CD4-positive, alpha-beta T cell treated with Interleukin-12 subunit alpha and Interleukin-12 subunit beta, for 1 hour (primary cell): ENCODE measurements at places on chromosomes 2 and 18.

DNA sequence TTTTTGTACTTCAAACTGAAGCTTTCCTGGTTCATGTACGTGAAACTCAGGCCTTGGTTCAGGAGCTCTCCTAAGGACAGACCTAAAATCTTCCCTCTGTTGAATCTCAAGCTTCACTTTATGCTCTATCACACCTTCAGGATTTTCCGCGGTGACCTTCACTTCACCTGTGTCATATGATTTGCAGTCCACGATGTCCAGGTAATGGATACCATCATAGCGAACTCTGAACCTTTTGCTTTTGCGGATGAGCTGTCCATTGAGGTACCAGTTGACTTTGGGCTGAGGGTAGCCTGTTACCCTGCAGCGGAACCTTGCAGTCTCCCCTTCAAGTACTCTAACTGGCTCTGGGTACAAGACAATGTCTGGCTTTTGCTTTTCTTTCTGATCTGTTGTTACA, 31.2 kb downstream of the TTN start:
- no peak for DNase-seq

GRCh38 chr2:239790721-239791120, 234.4 kb downstream of the NDUFA10 start:
- DNase-seq = no peak

GRCh38 chr2:190343536-190344275, at the start of gene INPP1:
TSS of gene INPP1 (plus strand) at chr2:190343589. CDS start at chr2:190360103, 16,514 bp downstream.
- peak; percentile 46 for DNase-seq

- no peak for DNase-seq
Measured at GRCh38 chr18:58336605-58337004, 292.3 kb downstream of the ALPK2 start.

DNA sequence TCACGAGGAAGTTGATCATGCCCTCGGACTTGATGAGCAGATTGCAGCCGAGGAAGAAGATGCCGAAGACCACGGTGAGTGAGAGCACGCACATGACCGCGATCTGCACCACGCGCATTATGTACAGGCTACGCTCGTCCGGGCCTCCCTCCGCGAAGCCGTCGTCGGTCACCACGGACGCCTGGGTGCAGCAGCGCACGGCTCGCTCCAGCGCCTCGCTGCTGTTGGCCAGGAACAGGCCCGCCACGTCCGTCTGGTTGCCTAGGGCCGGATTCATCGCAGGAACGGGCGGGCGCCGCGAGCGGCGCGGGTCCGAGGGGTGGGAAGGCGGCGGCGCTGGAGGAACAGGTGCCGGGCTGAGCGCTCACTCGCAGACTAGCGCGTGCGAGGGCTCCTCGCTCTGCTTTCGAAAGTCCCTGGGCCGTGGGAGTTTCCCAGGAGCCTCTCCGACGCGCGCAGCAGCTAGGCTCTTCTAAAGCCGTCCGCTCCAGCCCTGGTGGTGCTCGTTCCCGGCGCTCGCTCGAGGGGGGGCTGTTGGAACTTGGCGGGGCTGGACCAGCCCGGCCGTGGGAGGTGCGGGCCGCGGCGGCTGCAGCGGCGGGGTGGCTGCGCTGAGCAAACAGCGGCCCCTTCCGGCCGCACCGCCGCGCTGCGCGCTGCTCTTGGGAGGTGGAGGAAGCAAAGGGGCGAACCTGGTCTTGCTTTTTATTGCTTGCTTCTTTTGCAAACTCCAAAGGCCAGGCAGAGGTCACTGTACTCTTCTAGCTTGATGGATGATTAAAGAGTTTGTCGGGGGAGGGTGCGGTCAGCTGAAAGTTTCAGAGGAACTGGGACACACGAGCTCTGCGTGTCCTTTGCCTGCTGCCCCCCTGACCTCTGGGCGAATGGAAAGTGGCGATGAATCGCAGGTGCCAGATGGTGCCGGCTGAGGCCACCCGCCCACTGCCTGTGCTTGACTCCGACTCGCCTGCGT, at the start of gene RPRM:
RPRM (minus strand) TSS at position 474 of the 973 bp plus-strand sequence; CDS start at position 277, 197 bp downstream.
- DNase-seq = peak; percentile 52

- no peak for DNase-seq
Measured at GRCh38 chr2:234203135-234203984, 152.9 kb downstream of the SPP2 start.

GRCh38 chr2:187483537-187483936, 35.5 kb upstream of the CALCRL start:
- no peak for DNase-seq

GRCh38 chr2:83686863-83687262, 772.2 kb downstream of the SUCLG1 start:
- no peak for DNase-seq

DNA sequence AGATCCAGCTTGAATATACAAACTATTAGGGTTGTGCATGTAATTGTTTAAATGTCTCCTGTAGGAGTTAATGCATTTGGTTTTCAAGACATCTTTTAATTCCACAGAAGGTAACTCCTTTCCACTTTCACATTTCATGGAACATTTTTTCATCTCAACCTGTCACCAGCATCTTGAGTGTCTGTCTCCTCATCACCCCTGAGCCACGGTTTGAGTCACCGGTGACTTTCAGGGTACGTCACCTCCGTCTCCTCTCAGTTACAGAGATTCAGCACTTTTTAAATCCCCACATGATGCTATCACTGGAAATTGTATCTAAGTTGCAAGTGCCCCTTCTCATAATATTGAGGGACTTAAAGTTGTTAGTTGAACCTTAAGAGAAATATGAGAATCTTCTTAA, 25.3 kb downstream of the GPR55 start:
- DNase-seq = no peak

- no peak for DNase-seq
Measured at GRCh38 chr18:58882686-58883085, 18.0 kb downstream of the ZNF532 start.

GRCh38 chr18:55161916-55162315, 202.7 kb upstream of the CCDC68 start:
- no peak for DNase-seq

- no peak for DNase-seq
Measured at GRCh38 chr18:9329471-9329870, 5.1 kb upstream of the TWSG1 start.

- no peak for DNase-seq
Measured at GRCh38 chr18:50820901-50821520, 1.2 kb upstream of the MRO start.

- no peak for DNase-seq
Measured at GRCh38 chr2:172038604-172039003, 38.9 kb downstream of the METAP1D start.

DNA sequence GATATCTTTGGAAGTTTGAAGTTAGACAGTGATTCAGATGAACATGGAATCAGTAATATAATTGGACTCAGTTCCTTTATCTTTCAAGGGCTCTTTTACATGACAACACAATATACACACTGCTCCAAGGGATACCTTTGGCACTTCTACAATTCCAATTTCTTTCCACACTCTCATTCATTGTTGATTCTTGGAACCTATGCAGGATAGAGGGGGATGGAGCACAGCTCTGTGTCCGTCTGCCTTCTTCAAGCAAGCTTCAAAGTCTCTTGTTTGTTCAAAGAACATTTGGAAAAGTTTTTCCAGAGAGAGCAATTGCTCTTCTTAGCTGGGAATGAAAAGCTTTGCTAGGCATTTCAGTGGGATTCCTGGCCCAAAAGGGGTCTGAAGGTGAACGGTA, 276.2 kb upstream of the ZEB2 start:
- DNase-seq = no peak

- no peak for DNase-seq
Measured at GRCh38 chr2:226771067-226771466, 28.6 kb downstream of the IRS1 start.

DNA sequence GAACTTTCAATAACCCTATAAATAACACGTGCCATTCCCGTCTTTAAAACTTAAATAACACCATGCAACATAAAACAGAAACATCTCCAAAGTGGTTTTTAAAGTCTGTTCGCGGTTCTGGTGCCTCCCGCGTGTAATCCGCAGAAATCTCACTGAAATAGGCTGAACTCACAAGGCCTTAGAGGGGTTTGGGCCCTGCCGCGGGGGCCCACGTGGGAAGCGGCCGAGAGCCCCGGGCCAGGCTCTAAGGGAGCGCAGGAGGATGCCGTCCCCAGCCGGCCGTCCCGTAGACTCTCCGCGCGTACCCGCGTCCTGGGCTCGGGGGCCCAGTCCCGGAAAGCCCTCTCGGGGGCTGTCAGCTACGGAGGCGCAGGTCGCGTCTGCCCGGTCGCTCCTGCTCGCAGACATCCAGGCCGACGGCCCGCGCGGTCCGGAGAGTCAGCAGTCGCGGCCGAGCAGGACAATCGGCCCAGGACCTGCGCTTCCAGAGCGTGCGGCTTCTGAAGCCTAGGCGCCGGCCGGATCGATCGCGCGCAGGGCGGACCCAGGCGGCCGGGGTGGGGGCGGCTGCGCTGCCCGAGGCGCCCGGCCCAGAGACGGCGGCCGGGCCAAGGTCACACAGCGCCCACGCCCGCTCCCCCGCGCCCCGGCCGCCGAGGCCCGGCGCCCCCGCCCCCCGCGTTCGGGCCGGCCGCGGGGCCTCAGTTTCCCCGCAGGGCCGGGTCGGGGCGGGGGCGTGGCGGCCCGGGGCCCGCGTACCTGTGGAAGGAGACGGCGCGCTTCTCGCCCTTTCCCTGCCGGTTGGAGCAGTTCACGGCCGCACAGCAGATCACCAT, 558 bp downstream of the THAP4 start:
- peak; percentile 34 for DNase-seq

DNA sequence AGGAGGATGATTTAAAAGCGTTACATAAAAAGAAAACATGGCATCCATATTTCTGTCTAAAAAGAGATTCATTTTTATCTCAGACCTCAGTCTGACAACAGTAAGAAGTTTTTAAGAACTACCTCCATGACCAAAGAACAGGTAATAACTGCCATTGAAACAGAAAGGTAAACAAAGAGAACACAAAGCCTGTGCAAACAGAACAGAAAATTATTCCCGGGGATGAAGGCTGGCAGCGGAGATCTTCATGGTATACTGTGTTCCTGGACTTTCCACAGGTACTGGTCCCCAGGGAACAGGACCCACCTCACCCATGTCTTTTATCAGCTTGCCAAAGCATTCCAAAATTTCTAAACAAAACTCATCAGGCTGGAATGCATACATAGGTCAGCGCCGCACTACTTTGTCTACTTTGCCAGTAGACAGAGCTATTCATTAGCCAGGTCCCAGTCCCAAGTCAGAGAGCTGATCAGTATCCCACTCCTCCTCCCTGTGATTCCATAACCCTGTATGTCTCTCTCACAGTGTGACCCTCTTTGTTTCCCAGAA, 277.3 kb downstream of the MBD2 start:
- DNase-seq = no peak

DNA sequence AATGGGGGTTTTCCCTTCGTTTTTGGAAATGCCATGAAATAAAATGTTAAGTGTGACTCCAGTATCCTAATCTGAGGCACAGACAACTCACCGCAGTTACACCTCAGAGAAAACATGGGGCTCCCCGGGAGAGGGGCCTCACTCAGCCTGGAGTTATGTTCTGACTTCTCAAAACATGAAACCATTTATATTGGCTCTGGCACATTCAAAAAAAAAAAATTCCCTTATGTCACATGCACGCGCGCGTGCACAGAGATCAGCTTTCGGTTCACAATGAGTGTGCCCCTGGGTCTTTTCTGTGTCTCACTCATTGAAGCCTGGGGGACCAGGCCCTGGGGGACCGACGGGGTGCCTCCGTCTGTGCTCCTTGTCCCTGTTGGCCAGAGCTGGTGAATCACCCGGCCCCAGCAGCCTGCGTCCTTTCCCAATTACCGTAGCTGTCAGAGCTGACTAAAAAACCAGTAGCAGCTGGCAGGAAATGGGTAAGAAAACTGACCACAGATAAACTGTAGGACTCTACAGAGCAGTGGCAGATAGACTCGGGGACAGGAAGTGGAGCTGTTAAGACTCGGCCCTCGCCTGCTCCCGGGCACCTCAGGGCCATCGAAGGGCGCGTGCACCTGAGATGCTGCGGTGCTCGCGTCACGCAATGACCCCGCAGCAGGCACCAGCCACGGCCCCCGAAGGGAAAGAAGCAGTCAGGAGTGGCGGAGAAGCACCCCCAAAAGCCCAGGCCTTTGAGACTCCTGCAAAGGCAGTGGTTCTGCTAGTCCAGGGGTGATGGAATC, 138.3 kb upstream of the ID2 start:
- DNase-seq = peak; percentile 56

DNA sequence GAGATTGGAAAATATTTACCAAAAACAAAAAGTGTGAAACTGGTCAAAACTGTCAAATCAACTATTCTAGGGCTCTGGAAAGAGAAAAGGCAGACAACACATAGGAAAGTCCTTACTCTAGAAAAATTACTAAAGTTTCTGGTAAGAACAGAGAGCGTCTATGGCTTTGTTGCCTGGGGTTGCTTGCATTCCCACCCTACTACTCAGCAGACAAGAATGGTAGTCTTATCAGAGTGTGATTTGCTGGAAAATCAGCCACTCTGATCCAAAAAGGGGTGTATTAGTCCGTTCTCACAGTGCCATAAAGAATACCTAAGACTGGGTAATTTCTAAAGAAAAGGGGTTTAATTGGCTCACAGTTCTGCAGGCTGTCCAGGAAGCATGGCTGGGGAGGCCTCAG, 50.3 kb upstream of the CDH20 start:
- DNase-seq = no peak

DNA sequence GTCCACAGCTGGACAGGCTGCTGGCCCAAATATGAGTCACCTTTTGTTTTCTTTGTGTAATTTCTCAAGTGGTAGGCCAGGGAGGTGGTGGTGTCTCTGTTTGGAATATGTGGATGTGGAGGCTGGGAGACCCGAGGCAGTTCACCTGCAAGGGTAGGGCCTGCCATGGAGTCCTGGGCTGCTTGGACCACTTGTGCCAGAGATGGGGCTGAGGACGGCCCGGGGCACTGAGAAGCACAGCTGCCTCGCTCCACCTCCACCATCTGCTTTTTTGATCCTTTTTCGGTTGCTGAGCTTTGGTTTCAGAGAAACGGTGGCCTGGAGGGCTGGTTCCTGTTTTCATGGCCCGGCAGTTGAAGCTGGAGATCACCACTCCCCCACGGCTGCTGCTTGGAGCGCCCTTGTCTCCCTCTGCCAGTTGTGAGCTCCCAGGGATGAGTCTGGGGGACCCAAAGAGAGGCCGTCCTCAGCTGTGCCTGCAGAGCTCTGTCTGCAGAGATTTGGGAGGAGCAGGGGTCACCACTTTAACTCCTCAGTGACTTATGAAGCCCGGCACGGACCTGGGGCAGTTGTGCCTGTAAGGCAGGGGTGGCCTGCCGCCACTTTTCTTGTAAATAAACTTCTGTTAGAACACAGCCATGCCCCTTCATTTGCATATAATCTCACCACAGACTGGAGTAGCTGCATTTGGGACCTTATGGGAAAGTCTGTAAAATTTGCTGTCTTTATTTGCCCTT, 67.6 kb upstream of the MCFD2 start:
- no peak for DNase-seq
